ENCODE measurements at places on chromosomes 12 and 14. TPM values are rescaled to one million over a fixed set of nuclear protein-coding genes. Genes with fewer than 3 reads are reported as not detected.

The RPS26 gene
- 27.9 TPM for total RNA-seq

The DLK1 gene
- not detected for total RNA-seq

The SYCP3 gene
- total RNA-seq: 0.93 TPM

The RAB5B gene
- total RNA-seq: 55.6 TPM

DNA sequence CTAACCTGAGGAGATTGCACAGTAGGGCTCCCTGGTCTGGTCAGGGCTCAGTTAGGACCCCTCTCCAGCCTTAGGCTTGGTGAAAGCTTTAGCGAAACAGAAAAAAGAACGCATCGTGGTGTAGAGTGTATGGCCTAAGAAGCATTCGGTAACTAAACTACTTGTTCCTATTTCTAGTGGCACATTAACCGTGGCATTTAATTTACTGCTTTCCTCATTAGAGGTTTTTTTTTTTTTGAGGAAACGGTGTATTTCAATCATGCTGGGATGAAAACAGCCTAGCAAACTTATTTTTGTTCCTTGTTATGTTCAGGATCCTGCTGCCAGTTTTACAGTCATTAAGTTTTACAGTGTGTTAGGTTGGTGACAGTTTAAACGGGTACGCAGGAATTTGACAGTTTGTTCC is 518 bp upstream of the OSBPL8 start:
- DNase-seq: no peak

- DNase-seq: no peak
Observed at GRCh38 chr12:56118688-56119357, 757 bp downstream of the ZC3H10 start.

DNA sequence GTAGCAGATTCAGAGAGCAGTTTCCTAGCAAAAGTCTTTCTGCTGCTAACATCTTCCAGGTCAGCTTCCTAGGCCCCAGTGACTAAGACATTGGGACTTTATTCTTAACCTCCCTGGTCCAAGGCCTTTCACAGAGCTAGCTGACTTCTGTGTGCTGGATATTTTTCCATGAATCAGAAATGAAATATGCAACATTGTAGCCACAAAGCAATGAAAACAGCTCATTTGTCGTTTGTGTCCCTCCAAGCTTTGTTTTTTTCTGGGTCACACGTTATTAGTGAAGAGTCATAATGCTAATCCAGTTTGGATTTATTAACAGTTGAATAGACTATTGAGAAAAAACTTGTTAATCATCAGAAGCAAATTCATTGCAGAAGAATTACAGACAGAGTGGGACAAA is 82.4 kb downstream of the ARF6 start:
- DNase-seq: no peak

Data from activated CD8-positive, alpha-beta memory T cell treated with anti-CD3 and anti-CD28 coated beads, Interleukin-2, amount 10 ng/mL, durations not matched to agents 7 days and 5 days (primary cell).